ENCODE measurements at places on chromosomes 4 and X.

DNA sequence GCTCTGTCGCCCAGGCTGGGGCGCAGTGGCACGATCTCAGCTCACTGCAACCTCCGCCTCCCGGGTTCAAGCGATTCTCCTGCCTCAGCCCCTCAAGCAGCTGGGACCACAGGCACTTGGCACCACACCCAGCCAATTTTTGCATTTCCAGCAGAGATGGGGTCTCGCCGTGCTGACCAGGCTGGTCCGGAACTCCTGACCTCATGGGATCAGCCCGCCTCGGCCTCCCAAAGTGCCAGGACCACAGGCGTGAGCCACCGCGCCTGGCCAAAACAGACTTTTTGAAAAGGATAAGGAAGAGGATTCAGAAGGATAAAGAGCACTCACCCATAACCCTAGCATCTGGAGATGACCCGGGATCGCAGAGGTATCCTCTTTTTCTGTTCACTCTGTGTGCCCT is 224.5 kb upstream of the AGTR2 start:
- H3K27me3 ChIP-seq: no peaks in the 10 kb centered on the region
- no peaks in the 10 kb centered on the region for H3K36me3 ChIP-seq
- no peak overlapping the region for H3K4me3 ChIP-seq

GRCh38 chr4:105147553-105148161 is 981 bp downstream of the TET2 start:
- peaks cover 9% of the 10 kb centered on the region for H3K4me1 ChIP-seq
- H3K4me3 ChIP-seq: peak overlapping the region; percentile 95

- peaks cover 9% of the 10 kb centered on the region for H3K27me3 ChIP-seq
- H3K27ac ChIP-seq: no peak overlapping the region
- DNase-seq: no peak
These were observed 16.6 kb downstream of the TRIM2 start for GRCh38 chr4:153220682-153221395.

DNA sequence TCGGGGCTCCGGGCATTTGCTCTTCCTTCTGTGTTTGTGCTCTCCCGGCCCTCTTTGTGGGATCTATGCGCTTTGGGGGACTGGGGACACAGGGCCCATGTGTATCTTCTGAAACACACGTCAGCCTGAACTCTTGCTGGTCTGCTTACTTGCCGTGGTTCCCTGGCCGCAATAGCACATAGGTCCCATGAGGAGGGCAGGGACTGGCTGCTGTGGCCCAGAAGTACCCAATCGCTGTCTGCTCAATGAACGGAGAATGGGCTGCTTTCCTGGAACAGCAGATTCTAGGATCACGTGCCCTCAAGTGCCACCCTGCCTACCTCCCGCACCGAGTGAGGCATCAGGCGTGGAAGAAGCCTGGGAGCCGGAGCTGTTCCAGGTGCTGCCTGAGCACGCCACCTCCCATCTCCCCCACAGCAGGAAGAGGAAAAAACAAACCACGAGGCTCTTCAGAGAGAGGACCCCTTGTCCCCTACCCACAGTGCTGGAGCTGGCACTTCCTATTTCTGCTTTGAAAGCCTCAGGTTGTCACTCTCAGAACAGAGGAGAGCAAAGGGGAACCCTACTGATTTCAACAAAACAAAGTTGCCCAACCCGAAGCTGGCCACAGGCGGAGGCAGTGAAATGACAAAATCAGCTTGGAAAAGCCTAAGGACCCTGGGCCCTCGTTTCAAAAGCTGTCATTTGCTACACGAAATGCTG is 3.8 kb downstream of the G6PD start:
- no peak for DNase-seq
- H3K27me3 ChIP-seq: no peaks in the 10 kb centered on the region
- H3K4me3 ChIP-seq: no peak overlapping the region
- no peaks in the 10 kb centered on the region for H3K36me3 ChIP-seq

- no peak overlapping the region for H3K4me3 ChIP-seq
- no peaks in the 10 kb centered on the region for H3K36me3 ChIP-seq
- no peak overlapping the region for H3K27ac ChIP-seq
These were observed 23.1 kb upstream of the DHRSX start for GRCh38 chrX:2523911-2524310.

- no peak overlapping the region for H3K27ac ChIP-seq
- DNase-seq: no peak
- H3K36me3 ChIP-seq: no peaks in the 10 kb centered on the region
- H3K4me1 ChIP-seq: no peaks in the 10 kb centered on the region
These were observed 11.3 kb downstream of the MAGEB6 start for GRCh38 chrX:26203561-26203960.

GRCh38 chr4:154616731-154617130 is 4.3 kb upstream of the FGG start:
- H3K36me3 ChIP-seq: no peaks in the 10 kb centered on the region
- DNase-seq: no peak
- H3K4me3 ChIP-seq: no peak overlapping the region
- no peaks in the 10 kb centered on the region for H3K4me1 ChIP-seq
- no peaks in the 10 kb centered on the region for H3K27me3 ChIP-seq
- H3K27ac ChIP-seq: no peak overlapping the region
